Progenitor cell of endocrine pancreas (in vitro differentiated cells): ENCODE measurements at places on chromosomes 16 and 17. TPM values are rescaled to one million over a fixed set of nuclear protein-coding genes. Genes with fewer than 3 reads are reported as not detected.

The APOH gene
- total RNA-seq = 0.27 and 0.57 TPM in 2 replicates

The BCO1 gene
- 2.2 and 3.3 TPM in 2 replicates for total RNA-seq

DNA sequence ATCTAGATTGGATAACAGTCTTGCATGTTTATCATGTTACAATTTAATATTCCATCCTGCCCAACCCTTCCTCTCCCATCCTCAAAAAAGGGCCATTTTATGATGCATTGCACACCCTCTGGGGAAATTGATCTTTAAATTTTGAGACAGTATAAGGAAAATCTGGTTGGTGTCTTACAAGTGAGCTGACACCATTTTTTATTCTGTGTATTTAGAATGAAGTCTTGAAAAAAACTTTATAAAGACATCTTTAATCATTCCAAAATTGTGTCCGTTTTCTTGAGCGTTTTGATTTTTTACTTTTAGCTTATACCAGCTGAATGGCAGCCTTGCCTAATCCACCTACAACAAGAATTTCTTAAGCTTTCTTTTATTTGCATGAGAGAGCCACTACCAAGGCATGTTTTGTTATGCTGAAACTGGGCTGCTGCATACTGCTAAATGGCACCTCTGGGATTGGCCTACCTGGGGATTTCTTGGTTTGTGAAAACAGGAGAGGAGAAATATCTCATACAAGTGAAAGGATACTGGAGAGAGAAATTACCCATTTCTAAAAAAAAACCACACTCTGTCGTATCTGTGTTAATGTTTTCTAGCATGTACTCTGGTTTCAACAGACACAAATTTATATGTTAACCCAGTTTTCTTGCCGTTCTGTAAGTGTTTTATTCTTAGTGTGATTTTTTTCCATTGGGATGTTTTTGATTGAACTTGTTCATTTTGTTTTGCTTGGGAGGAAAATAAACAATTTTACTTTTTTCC lies 52.2 kb downstream of the TUBD1 start:
- no peak for DNase-seq

DNA sequence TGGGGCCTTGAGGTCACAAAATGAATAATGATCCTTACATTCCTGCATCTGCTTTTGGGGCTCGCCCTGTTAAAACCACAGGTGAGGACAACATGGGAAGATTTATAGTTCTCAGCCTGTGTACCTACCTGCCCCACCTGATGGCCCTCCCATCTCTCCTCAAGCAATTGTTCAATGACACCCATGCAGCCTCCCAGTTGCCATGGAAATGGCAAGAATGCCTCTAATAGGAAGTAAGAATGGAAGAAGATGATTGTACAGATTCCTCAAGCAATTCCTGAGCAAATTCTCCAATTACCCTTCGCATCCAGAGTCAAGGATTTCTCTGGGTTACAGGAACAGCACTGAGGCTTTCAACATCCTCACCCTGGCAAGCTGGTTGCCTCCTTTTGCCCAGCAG lies 78.6 kb upstream of the CCL2 start:
- DNase-seq = no peak

- DNase-seq = no peak
Observed at GRCh38 chr17:8946476-8946875, 19.0 kb downstream of the PIK3R5 start.

GRCh38 chr16:4830408-4830807 lies 16.7 kb downstream of the GLYR1 start:
- DNase-seq = no peak

DNA sequence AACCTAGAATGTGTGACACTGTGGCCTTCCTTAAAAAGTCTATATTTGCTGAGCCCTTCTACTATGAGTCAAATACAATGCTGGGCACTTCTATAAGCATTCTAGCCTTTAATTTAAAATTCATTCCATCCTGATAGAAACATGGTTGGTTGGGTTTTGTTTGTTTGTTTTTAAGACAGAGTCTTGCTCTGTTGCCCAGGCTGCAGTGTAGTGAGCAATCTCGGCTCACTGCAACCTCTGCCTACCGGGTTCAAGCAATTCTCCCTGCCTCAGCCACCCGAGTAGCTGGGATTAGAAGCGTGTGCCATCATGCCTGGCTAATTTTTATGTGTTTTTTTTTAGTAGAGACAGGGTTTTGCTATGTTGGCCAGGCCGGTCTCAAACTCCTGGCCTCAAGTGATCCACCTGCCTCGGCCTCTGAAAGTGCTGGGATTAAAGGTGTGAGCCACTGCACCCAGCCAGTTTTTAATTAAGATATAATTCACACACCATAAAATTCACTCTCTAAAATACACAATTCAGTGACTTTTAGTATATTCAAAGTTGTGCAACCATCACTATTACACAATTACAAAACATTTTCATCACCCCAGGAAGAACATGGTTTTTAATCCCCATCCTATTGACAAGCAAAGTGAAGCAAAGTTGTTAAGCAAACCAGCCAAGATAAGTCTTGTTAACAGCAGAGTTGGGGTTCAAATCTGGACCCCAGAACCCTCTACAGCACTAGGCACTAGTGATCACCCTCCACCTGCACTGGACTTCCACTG lies 42.8 kb downstream of the CMTM4 start:
- DNase-seq = no peak

DNA sequence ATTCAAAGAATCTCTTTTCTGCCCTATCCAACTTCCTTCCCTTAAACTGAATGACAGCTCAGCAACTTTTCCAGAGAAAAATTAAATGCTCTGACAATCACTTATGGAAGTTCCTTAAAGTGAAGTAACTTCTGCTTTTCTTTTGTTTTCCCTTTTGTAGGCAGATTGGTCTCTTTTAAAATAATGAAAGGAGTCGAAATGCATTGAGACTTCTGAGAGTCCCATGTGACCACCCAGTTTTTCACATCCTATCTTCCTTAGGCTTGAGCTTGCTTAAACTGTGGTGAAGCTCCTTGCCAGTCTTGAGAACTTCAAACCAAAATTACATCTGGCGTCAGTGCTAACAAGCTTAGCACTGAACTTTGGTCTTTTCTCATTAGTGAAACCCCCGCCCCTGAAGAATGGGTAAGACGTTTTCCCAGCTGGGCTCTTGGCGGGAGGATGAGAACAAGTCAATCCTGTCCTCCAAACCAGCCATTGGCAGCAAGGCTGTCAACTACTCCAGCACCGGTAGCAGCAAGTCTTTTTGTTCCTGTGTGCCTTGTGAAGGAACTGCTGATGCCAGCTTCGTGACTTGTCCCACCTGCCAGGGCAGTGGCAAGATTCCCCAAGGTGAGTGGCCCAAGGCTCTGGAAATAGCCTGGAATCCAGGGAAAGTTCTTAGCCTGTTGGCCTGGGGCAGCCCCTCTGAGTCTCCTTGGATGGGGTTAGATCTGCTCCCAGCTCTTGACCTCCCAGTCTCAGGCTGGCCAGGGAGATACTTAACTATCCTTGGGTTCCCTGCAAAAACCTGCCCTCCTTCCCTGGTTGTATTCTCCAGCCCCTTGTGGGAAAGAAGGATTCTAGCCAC lies 1.2 kb downstream of the TMEM106A start:
- DNase-seq = no peak
